ENCODE measurements at places on chromosomes 5 and 9.

GRCh38 chr5:149264439-149265067 lies 7.1 kb upstream of the AFAP1L1 start:
- DNase-seq = no peak

DNA sequence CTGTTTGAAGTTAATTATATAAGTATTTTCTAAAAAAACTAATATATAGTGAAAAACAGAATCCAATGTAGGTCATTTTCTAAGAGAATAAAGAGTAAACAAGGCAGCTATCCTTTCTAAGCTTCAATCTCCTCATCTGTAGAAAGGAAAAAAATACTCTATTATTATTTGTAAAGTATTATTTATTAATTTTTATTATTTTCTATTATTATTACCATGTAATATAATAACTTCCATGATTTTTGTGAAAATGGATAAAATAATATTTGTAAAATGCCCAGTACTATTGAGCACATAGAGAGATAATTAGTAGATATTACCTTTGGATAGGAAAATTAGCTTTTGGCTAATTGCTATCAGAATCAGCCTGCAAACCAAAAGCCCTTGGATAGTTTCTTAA lies 684.4 kb downstream of the MTRR start:
- DNase-seq = no peak

GRCh38 chr9:88828492-88828974 lies 162.7 kb upstream of the S1PR3 start:
- no peak for DNase-seq

DNA sequence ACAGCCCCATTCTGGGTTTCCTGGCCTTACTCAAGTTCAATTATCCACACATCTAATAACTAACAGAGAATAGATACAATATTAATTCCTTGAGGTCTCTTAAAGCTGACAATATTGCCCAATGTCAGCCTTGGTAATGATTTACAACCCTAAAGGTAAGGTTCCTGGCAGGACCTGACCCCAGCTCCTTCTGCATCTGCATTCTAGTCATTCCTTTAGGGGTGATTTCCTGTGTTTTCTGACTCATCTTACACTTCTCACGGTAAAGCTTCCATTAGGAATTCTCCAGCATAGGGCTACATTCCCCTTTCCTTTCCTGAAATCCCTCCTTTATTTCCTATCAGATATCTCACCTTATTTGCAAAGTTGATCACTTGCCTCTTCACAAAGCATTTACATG lies 9.3 kb downstream of the HAVCR1 start:
- no peak for DNase-seq

DNA sequence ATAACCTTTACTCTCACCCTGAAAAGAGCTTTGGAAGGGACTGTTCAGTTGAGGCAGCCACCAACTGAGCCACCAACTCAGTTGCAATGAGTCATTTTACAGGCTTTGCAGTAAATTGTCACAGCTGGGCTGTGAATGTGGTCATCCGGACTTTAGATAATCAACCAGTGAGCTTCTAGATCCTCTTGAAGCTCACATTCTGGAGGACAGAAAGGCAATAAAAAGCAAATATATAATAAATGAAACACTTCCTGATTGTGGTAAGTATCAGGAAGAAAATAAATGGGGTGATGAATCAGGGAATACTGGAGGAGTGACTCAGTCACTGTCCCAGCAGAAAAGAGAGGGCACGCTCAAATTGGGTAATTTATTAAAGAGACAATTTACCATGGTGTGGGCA lies 13.2 kb upstream of the C5orf58 start:
- DNase-seq = no peak

- DNase-seq = no peak
These were observed 473.7 kb upstream of the KLF4 start for GRCh38 chr9:107963246-107963645.

DNA sequence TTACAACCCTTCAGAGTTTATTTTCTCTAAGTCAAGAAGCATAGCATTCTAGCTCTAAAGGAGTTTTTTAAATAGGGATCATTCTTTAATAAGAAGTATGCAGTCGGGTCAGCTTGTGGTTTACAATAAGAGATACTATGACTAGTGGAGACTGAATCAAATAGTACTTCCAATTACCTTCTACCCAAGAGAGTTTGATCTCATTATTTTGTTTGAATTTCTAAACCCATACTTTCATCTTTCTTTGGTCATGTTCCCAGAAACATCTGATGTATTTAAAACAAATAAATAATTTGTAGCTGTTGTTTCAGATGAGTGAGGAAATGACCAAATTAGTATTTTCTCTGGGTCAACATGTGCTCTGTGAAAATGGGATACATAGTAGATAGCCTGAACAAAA lies 160.2 kb upstream of the CDH6 start:
- no peak for DNase-seq

DNA sequence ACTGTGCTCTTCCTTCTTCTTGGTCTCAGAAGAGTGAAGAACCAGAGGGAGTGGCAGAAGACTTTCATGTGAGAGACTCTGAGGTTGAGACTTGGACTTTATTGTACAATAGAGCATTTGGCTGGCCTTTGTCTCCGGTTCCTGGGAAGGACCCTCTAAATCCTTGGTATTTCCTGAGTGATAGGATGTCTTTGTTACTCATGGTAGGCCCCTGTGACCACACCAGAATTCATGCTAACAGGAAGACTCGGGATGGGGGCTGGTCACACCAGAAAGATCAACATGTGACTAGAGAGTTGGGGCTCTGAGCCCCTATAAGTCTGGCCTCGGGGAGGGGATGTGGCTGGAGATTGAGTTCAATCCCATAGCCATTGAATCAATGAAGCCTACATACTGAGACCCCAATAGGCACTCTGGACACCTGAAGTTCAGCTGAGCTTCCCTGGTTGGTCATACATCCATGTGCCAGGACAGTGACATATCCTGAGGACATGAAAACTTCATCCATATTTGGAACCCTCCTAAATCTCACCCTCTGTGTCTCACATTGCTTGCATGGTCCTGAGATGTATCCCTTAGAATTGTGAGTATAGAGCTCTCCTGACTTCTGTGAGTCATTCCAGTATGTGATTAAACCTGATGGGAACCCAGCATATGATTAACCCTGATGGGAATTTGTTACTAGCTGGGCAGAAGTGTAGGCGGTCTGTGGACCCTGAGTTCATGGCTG lies 201.7 kb downstream of the GADD45G start:
- no peak for DNase-seq

DNA sequence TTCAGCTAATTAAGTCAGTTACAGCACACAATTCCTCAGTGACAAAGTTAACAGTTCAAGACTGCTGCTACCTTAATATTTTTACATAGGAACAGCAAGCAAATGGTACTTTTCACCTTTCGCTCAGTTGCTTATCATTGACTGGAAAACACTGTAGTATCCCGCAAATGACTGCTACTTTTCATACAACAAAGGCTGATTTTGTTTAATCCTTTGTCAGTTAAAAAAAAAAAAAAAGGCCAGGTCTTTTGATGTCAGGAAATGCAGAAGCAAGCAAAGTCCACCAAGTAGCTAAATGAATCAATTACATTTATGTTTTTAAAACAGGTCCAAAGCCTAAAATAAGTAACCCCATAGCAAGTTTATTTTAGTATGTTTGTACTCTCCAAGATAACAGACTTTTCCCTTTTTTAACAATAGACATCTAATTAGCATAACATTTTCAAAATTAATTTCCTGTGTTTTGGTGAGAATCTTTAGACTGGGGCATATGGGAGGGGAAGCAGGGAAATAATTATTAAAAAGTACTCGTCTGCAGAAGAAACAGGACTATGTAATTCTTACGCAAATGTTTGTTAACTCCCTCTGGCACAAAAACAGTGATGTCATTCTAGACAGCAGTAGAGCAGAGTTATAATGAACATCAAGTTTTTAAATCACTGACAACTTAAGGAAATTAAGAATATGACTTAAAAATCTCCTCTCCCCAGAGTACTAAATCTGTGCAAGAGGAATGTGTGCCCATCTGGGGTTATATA lies 9.6 kb downstream of the PFDN1 start:
- no peak for DNase-seq

DNA sequence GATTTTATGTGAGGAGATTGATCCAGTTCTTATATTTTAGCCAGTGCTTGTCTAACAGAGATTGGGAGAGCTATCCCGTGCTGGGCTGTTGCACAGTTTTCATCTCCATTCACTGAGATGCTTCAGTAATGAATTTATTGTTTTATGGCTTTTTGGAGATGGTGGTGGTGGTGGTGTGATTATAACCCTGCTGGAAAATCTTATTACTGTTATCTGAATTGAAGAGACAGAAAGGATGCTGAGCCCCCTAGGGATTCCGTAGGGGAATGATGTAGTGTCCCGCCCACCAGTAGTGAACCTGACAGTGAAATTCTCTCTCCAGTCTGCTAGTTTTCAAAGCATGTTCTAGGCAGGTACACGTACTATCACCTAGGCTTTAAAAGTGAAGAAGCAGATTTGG lies 1.9 kb downstream of the RAI14 start:
- DNase-seq = no peak

DNA sequence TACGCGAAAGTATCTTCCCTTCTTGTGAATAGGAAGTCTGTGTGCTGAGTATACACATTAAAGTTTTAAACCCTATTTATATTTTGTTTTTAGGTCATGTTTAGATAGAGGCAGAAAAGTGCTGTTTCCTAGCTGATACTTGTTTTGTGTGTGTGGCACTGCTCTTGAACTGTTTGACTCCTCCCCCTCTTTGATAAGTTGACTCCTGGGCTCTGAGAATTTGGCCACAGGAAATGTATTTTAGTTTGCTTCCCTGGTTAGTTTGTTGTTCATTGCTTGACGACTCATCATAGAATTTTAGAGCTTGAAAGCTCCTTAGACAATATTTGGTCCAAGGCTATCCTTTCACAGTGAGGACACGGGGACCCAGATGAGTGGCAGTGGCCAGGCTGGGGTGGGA lies 2.0 kb upstream of the CDC14B start:
- DNase-seq = no peak

GRCh38 chr5:124650147-124650561 lies 96.3 kb downstream of the ZNF608 start:
- no peak for DNase-seq

- DNase-seq = no peak
These were observed 110.1 kb upstream of the RAD23B start for GRCh38 chr9:107172979-107173347.

GRCh38 chr5:139061274-139061673 lies 136.9 kb downstream of the SIL1 start:
- DNase-seq = peak; percentile 39

- no peak for DNase-seq
These were observed 6.1 kb downstream of the VAV2 start for GRCh38 chr9:133986061-133986460.

- DNase-seq = peak; percentile 36
These were observed 44.3 kb upstream of the BICD2 start for GRCh38 chr9:92808726-92809451.

- no peak for DNase-seq
These were observed 476 bp upstream of the DTWD2 start for GRCh38 chr5:118988866-118989180.

- no peak for DNase-seq
These were observed 327.2 kb downstream of the DEPDC1B start for GRCh38 chr5:60372786-60373185.

GRCh38 chr5:87125766-87126165 lies 141.9 kb upstream of the RASA1 start:
- no peak for DNase-seq

- no peak for DNase-seq
These were observed 32.2 kb upstream of the STRBP start for GRCh38 chr9:123300554-123300953.

GRCh38 chr5:172079876-172080275 lies 73.4 kb upstream of the FBXW11 start:
- no peak for DNase-seq

All from fibroblast of the conjunctiva (primary cell).